A549 treated with GW870086 at 1 μM for 4 hours (cell line): ENCODE measurements at places on chromosomes 5 and 9. TPM values are rescaled to one million over a fixed set of nuclear protein-coding genes. Genes with fewer than 3 reads are reported as not detected.

HMCN2 gene
- 0.05 to 0.08 TPM (median 0.06 TPM) in 5 replicates for total RNA-seq

NOP16 gene
- total RNA-seq = 115 to 140 TPM (median 125 TPM) in 5 replicates

DOLK gene
- 33.4 to 41.3 TPM (median 36.7 TPM) in 5 replicates for total RNA-seq

GFPT2 gene
- total RNA-seq = 74.4 to 96.5 TPM (median 84.9 TPM) in 5 replicates

DDX46 gene
- 51.4 to 69.8 TPM (median 63.6 TPM) in 5 replicates for total RNA-seq

CCL21 gene
- total RNA-seq = not detected in 5 replicates
